ENCODE measurements at places on chromosomes 5 and 9. TPM values are rescaled to one million over a fixed set of nuclear protein-coding genes. Genes with fewer than 3 reads are reported as not detected.

- no peak for DNase-seq
Measured at GRCh38 chr5:89270901-89271300, 387.9 kb upstream of the MEF2C start.

The PLCXD3 gene
- polyA plus RNA-seq: 0.05 TPM

The DPH7 gene
- 20.4 TPM for polyA plus RNA-seq

DNA sequence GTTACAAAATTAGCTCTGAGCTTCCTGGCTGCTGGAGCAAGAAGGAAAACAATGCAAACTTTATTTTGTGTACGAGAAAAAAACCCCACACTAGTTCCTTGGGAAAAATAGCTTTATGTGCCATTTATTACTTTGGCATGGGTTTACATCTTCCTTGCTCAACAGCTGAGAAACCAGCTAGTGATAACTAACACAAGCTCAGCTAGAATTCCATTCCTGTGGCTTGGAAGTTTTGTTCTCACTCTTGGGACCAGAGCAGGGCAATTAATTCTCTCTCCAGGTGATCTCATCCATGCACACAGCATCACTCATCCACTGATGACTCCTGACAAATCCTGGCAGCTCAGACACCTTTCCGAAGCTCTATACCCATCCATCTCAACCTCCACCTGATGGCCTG is 104.1 kb downstream of the CRB2 start:
- no peak for DNase-seq

DNA sequence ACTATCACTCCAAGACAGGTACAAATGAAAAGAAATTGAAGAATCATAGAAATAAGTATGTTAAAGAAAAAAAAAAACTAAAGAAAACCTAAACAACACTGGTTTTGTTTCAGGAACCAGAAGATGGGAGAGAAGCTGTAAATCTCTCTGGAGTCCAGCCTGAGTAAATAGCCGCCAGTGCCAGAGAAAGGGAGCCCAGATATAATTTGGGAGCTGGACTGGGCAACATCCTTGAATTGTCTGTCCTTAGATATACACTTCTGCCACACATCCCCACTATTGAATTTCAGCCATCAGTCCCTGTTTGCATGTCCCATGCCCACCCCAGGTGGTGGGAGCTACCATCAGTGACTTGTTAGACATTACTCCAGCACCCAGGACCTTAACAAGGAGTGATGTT is 979.6 kb downstream of the DTWD2 start:
- no peak for DNase-seq

DNA sequence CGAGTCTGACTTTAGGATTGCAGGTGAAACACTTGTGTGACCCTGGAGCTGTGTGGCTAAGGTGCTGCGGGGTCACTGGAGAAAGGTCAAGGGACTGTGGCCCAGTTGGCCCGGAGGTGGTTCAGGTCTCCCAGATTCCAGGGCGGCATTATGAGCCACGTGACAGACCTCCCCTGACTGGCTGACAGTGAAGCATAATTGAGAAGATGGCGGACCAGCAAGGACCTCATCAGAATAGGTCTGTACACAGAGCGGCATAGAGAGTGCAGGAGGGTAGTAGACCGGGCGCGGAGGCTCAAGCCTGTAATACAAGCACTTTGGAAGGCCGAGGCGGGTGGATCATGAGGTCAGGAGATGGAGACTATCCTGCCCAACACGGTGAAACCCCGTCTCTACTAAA is 815 bp upstream of the ODF2 start:
- DNase-seq: no peak

The ADGRD2 gene
- polyA plus RNA-seq: not detected

DNA sequence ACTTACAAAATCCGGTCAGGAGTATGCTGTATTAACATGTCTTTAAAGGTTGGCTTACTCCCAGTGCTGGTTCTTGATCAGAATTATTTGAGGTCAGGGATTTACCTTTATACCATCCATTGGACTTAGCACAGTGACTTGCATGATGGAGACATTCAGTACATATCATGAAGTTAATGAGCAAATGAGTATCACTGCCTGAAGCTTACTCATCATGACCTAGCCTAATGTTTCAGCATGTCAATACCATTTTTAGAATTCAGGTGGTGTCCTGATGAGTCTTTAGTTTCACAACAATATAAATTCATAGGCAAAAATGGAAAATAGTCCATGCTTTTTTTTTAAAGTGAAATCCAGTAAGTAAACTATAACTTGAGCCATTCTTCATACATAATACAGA is 226.0 kb upstream of the C9orf72 start:
- no peak for DNase-seq

The GCNT1 gene
- 2.5 TPM for polyA plus RNA-seq

All from muscle of back (tissue), 13 donors.